ENCODE measurements at places on chromosomes 5 and 9. TPM values are rescaled to one million over a fixed set of nuclear protein-coding genes. Genes with fewer than 3 reads are reported as not detected.

ARHGEF39 gene
- 0.58 TPM for total RNA-seq

PCDHA12 gene
- total RNA-seq = 0.29 TPM

LCN15 gene
- total RNA-seq = 0.32 TPM

MTX3 gene
- total RNA-seq = 13.0 TPM

SEC61B gene
- 146 TPM for total RNA-seq

LCN2 gene
- 0.64 TPM for total RNA-seq

CEL gene
- 2.2 TPM for total RNA-seq

EQTN gene
- total RNA-seq = not detected

STING1 gene
- 52.5 TPM for total RNA-seq

Measured in mesenteric fat pad (tissue), 1 donor.